ENCODE measurements at places on chromosomes 7 and 10.

DNA sequence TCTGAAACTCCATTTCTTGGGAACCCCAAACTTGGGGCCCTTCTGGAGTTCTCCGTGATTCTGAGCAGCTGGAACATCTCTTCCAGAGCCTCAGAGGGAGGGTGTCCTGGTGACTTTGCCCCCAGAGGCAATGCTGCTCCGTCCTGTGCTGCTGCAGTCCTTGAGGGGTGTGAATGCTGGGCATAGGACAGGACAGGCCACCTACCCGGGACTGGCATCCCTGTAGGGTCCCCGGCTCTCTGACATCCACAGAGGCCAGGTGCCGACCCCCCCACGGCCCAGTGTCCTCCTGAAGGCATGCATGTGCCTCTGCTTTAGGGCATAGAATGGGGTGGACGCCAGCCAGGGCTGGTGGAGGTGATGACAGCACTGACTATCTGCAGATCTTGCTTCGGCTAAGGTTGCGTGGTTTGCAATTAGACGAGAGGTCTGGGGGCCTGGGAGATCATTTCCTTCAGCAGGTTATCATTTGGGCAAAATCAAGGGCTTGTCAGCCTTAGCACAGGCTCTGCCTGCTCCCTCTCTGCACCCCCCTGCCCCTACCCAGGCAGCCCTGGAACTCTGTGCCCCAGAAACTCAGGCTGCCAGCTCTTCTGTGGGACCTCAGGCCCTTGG, 136.9 kb upstream of the GPR26 start:
- DNase-seq: no peak

- DNase-seq: no peak
Measured at GRCh38 chr7:42227541-42227935, 9.5 kb downstream of the GLI3 start.

- DNase-seq: no peak
Measured at GRCh38 chr7:22399091-22399490, 42.1 kb upstream of the RAPGEF5 start.

- DNase-seq: no peak
Measured at GRCh38 chr10:132395704-132396493, 1.1 kb upstream of the PWWP2B start.

Data from stimulated activated CD4-positive, alpha-beta T cell treated with anti-CD3 and anti-CD28 coated beads, Interleukin-12 subunit alpha, Interleukin-12 subunit beta, amount 100 ng/mL, for 24 hours (primary cell).